ENCODE measurements at places on chromosomes 2 and 18.

- DNase-seq = no peak
Measured at GRCh38 chr2:145094370-145094769, 574.5 kb upstream of the ZEB2 start.

DNA sequence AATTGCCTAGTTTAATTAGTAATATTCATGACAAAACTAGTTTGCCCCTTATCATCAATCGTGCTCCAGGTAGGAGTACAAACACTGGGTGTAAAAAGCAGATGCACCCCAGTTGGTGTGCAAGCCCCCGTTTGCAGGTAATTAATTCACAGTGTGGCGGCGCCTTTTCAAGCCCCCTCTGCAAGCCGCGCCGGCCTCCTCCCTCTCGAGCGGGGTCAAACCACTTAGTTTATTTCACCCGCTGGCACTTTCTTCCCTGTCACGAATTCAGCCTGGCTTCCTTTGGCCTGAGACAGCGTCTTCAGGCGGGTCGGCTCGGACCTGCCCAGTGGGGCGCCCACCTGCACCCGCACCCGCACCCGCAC is 64.7 kb upstream of the MAPRE2 start:
- no peak for DNase-seq

DNA sequence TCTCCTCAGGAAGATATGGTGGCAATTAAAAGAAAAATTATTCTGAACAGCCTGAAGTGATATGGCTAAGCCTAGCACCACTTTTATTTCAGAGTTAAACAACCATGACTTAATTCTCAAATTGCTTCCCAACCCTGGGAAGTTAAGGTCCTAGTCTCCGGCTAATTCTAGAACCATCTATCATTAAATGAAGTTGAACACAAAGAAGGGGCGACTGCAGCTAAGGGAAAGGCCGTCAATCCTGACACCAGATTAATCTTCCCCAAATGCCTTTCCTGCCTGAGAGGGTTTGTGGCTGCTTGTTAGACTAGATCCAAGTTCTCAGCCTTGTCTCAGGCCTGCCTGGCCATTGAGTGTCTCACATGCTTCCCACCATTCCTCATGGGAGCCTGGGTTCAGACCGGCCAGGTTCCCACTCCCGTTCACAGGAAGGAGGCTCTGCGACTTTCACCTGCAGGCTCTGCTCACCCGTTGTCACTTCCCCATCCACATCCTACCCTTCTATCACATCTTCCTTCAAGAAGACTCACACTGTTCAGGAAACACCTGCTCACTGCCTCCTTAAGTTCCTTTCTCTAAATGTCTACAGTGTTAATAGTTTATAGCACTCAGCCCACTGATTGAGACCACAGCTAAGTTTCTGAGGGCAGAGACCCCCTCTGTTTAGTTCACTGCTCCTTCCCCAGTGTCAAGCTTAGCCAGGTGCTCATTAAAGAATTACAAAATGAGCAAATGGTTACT is 282.9 kb upstream of the REV1 start:
- DNase-seq = no peak

- DNase-seq = peak; percentile 20
Measured at GRCh38 chr2:127485694-127486071, 40.6 kb downstream of the IWS1 start.

DNA sequence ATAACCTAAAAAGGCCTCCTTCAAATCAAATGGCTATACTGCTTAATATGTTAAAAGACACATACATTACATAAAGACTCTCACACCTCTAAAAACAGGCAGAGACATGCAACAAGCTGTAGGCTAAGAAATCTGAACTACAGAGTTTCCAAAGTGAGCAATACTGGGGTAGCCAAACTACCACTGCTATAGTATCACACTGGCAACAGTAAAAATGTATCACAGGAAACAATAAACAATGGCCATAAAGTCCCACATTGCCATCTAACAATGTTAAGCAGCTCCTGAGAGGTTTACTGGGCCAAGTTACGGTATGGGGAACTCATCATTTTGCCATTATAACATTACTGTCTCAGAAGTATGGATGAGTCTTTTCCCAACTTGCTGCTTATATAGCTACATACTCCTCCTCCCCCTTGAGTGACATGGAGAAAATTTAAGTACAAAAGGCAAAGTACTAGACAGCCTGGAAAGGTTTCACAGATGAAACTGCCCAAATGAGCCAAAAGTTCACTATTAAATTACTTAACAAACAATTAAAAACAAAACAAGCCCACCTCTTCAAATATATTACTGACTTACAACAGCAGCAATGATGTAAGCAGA is 50.3 kb downstream of the SS18 start:
- DNase-seq = no peak

GRCh38 chr2:137252934-137253333 is 487.6 kb downstream of the THSD7B start:
- DNase-seq = no peak

GRCh38 chr2:190755772-190756415 is 107.0 kb downstream of the NAB1 start:
- DNase-seq = no peak

All from activated CD4-positive, alpha-beta T cell treated with anti-CD3 and anti-CD28 coated beads, Interleukin-10, Interleukin-2, amounts not matched to agents 100 ng/mL and 50 ng/mL, durations not matched to agents 16 hours and 8 hours (primary cell).